ENCODE measurements at places on chromosomes 12 and 14.

- no peak for DNase-seq
Observed at GRCh38 chr14:79693935-79694334, 517.4 kb downstream of the DIO2 start.

DNA sequence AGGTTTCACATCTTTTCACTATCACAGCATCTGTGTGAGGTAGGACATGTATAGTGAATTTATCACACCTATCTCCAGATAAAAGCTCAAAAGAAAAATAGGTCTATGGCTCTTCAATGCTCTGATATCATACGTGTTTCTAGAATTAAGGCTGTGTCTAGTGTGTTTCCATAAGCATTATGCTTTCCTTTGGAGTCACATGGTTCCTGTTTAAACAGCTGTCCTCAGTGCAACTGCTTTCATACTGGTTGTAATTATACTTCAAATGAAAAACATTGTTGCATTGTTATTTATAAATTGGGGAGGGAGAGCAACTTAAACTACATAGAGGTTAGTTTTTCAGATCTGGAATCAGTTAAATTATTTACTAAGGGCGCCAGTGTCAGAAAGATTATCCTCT lies 151.6 kb downstream of the SYT1 start:
- DNase-seq: no peak

DNA sequence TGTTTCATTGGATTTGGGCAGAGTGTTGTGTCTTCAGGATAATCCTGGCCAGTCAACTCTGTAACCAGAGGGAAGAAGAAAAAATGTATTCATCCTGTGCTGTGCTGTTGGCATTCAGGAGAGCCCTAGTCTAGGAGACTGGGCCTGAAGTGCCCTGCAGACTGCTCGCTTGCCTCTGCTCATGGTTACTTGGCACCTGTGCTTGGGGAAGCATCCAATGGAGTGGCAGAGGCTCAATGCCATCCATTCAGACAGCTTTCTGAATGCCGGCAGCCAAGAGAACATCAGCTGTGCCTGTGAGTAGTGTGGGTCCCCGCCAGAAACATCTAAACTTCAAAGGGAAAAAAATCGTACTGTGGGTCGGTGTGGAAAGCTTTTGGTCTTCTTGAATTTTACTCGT lies 124.2 kb downstream of the SRGAP1 start:
- no peak for DNase-seq

DNA sequence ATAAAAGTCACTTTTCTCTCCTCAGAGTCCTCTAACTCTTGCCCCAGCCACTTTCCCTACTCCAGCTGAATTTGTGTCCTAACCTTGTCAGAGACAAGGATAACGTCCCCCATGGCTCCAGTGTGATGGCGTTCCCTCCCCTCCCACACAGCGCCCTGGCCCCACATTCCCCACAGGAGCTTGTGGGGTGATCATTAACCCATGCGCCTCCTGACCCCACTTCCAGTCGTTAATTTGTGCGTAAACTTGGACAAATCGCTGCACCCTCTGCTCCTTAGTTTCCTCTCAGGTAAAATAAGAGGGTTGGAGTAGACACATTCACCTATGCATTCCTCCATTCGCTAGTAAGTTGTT lies 22.9 kb upstream of the BCDIN3D start:
- no peak for DNase-seq
